Activated CD8-positive, alpha-beta T cell treated with anti-CD3 and anti-CD28 coated beads for 36 hours (primary cell): ENCODE measurements at places on chromosomes 4 and X. TPM values are rescaled to one million over a fixed set of nuclear protein-coding genes. Genes with fewer than 3 reads are reported as not detected.

DNA sequence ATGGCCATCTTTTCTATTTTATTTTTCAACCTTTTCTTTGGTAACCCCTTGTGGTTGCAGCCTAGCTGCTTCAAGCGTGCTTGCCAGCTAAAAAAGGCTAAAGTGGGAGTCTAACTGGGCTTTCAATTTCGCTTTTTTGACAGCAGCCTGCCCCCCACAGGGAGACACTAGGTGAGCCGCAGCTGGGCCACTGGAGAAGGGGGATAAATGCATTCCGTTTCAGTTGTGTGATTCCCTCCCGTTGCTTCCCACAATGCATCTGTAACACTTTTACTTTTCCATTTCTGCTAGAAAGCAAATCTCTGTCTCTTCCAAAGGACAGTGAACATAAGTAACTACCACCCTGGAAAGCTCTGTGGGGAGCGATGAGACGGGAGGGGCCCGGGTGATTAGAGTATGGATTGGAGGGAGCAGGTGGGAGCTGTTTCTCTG lies 86.3 kb upstream of the RAPGEF2 start:
- H3K4me1 ChIP-seq: no peaks in the 10 kb centered on the region
- no peak for DNase-seq
- H3K27ac ChIP-seq: no peak overlapping the region
- peaks cover 1% of the 10 kb centered on the region for H3K27me3 ChIP-seq
- H3K4me3 ChIP-seq: no peak overlapping the region
- H3K36me3 ChIP-seq: no peaks in the 10 kb centered on the region

Gene DAPP1
- total RNA-seq: 12.3 TPM

- H3K36me3 ChIP-seq: peaks cover 36% of the 10 kb centered on the region
- no peaks in the 10 kb centered on the region for H3K27me3 ChIP-seq
- no peaks in the 10 kb centered on the region for H3K4me1 ChIP-seq
- DNase-seq: no peak
- H3K4me3 ChIP-seq: no peak overlapping the region
Measured at GRCh38 chr4:37865450-37865849, 25.4 kb upstream of the TBC1D1 start.

Gene JADE3
- total RNA-seq: 0.51 TPM

GRCh38 chr4:187084701-187085100 lies 361.0 kb upstream of the FAT1 start:
- no peaks in the 10 kb centered on the region for H3K4me1 ChIP-seq
- DNase-seq: no peak
- no peak overlapping the region for H3K27ac ChIP-seq
- no peak overlapping the region for H3K4me3 ChIP-seq
